ENCODE measurements at places on chromosomes 13 and 19.

DNA sequence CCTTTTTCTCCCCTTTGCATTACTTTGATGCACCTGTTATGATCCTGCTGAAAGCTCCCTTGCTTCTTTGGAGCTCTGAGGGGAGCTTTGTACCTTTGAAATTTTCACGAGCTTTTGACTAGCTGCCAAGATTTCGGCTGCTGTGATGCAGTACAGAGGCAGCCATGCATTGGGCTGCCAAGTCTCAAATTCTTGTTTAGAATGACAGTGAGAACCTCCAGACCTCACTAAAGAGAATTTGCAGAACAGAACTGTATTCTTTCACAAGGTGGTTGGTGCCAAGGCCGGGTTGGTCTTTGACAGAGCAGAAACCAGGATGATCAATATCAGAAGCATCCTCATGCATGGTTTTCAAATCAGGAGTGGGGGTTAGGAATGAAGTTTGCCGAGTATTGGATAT, 414.8 kb downstream of the GPC5 start:
- peak; percentile 81 for DNase-seq

GRCh38 chr19:55831846-55832245, at the start of gene NLRP11:
NLRP11 (minus strand) TSS chr19:55831999; CDS start chr19:55818174, 13,825 bp downstream.
- no peak for DNase-seq

DNA sequence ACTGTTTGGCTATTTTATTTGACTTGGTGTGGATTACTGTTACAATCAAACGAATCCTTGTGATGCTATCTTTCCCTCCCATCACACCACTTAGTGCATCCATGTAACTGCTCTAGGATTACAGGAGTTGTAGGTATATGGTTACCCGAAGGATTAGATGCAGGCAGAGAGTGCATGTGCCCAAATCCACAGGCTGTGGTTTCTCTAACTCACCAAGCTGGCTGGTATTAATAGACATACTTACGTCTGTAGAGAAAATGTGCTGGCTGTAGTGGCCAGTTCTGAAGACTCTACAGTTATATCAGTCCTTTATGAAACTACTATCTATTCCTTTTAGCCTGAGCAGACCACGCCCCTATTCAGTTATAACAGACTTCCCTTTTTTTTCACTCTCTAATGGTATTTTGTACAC, 1.1 kb upstream of the HMGB1 start:
- peak; percentile 18 for DNase-seq

DNA sequence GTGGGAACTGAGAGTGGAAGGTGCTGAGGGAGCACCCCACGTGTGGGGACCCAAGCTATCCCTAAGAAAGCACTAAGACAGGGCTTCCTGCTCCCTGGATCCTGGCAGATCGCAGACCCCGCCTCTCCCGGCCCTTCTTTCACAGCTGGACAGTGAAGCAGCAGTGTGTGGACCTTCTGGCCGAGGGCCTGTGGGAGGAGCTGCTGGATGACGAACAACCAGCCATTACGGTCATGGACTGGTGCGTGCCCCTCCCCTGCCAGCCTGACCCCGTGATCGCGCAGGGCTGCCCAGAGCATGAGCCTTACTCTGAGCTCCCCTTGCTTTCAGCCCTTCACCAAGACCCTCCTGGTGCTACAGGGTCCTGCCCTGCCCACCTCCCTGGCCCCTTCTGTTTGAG, 2.3 kb downstream of the NCCRP1 start:
- DNase-seq, result peak; percentile 73

GRCh38 chr13:40667622-40667978, 1.2 kb upstream of the FOXO1 start:
- no peak for DNase-seq

GRCh38 chr19:15038294-15038693, 11.0 kb upstream of the CASP14 start:
- no peak for DNase-seq

- DNase-seq, result no peak
These were observed 726 bp upstream of the TGFB1 start for GRCh38 chr19:41354343-41354953.

GRCh38 chr19:6313398-6313969, 19.9 kb downstream of the ACER1 start:
- DNase-seq, result no peak

DNA sequence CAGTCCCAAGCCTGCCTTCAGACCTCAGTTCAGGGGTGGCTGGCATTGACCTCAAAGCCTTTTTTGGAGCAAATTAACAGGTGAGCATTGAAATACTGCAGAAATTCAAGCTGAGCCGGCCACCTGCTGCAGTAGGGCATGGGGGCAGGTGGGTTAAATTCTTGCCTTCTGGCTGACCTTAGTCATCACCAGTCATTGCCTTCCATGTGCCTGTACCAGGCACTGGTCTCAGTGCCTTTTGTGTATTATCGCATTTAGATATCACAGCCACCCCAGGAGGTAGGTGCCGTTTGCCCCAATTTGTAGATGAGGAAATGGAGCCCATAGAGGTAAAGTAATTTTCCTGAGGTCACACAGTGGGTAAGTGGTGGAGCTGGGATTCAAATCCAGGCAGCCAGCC, 7.2 kb downstream of the PPP1R37 start:
- no peak for DNase-seq

DNA sequence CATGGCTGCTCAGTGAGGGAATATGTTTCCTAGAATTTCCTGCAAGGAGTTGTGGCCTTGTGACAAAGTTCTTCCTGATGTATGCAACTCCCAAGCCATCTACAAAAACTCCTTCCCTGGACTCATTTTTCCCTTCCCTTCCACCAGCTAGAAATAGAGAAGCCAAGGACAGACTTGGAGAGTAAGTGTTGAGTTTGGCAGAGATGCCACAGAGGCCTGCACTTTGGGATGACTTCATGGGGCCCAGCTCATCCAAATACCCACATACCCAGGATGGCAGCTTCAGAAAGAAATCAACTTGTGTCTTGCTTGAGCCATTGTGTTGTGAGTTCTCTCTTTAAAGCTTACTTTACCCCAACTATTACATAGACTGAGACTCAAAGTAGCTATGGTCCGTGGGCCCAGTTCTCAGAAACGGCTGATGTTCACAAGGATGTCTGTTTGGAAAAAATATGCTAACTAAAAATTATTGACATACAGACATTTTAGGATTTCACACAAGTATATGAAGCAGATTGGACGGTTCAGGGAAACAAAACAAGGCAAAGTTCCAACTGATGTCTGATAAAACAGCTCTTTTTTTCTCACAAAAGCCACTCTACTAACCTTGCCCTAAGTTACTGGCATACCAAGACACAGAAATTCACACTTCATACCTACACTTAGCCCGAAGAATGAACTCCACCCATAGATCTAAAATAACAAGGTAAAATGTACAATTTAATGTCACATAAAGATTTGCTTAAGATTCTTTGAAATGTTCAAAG, 107.9 kb downstream of the NALCN start:
- DNase-seq, result no peak

DNA sequence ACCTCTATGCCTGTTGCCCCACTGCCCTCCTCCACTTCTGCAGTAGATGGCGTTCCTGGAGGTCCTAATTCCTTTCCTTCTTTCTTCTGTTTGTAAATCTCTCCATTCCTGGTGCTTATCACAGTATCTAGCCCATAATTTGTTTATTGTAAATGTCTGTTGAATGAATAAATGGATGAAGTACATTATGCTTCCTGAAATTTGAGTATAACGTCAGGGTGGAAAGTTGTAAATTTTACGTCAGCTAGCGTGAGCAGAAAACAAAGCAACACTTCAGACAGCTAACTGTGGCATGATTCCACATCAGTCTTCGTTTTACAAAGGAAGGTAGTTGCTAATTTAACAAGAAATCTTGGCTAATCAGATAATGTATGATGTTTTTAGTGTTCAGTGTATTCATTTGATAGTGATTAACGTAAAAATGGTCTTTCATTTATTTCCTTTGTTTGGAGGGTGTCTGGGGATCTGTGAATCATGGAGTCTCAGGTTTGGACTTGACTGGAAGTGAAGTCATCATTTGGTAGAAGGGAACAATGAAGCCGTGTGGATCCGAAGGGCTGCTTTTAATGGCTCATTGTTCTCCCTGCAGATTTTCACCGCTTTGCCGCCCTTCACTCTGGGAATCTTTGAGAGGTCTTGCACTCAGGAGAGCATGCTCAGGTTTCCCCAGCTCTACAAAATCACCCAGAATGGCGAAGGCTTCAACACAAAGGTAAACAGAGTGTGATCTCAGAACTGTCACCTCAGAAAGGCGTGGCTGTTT, 215.1 kb downstream of the SHISA2 start:
- no peak for DNase-seq

DNA sequence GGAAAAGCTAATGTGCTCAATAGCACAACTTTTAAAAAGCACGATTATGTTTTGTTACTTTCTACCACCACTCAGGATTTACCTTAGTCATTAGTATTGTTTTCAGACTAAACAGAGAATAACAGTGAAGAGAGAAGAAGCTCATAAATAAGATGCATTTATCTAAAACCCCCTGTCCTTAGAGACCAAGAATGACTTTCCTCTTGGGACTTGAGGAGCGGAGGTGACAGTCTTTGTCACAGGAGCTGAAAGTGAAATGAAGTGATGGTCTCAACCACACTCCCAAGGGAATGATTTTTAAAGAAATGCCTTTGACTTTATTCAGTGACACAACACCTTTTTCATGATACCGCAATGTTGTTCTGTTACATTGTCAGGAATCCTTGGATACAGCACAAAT, 190.6 kb upstream of the NBEA start:
- DNase-seq, result no peak
